ENCODE measurements at places on chromosomes 5 and 9.
A peak's percentile ranks its signal among the peaks of the same experiment; 100 is the strongest.

DNA sequence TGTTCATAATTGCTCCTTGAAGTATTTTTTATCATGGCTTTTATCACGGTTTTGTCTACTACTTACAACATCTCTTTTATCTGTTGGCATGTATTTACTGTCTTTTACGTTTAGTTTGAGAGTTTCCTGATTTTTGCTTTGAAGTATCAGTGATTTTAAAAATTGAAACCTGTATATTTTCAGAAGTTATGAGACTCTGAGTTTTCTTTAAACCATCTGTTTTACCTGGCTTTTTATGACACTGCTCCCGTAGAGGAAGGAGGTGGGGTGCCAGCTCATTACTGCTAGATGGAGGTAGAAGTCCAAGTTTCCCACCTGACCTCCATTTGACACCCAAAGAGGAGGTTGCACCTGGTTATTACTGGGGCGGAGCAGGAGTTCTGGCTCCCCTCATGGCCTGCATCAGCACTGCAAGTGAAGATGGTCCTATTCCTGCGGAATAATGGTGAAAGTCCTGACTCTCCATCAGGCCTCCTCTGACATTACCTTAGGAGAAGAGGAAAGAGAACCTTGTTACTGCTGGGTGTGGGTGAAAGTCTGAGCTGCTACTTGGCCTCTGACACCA, 10.0 kb upstream of the ZNF131 start:
- H3K27ac ChIP-seq: no peak overlapping the region
- H3K36me3 ChIP-seq: no peaks in the 10 kb centered on the region
- no peaks in the 10 kb centered on the region for H3K27me3 ChIP-seq
- no peak for DNase-seq
- no peak overlapping the region for H3K4me3 ChIP-seq

DNA sequence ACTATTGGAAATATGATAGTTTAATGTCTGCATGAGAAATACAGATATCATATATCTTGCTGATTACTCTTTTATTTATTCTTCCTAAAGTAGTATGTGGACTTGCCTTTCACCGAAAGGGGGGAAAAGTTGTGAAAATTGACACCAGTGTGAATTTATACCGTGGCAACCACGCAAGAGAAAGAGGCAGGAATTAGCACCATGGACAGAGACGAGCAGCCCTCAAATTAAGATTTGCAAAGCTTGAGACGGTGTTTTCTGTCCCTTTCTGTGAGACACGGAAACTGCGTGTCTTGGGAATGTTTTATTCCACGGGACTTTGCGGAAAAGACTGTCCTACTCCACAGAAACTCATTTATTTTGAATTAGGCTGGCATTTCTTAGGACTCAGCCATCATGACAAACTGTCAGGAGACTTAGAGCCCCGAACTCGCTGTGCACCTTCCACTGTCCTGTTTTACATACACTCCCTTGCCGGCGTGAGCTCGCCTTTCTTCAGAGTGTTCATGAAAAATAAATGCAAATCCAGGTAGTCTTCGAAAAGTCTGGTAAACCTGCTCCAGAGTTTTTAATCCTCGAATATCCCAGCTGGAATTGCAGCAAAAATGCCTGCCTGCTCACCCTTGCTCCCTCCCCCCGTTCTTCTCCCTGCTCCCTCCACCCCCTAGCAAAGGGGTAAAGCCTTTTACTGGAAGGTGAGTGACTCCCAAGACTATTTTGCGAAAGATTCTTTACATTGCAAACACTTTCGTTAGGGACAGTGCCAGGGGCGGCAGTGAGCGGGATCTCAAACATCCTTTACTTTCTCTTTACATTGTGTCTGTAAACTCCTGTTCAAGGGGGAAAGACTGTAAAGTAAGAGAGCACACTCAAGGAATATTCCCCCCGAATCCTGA, 3.8 kb upstream of the ELAVL2 start:
- DNase-seq: no peak
- peaks cover 13% of the 10 kb centered on the region for H3K27me3 ChIP-seq
- no peaks in the 10 kb centered on the region for H3K36me3 ChIP-seq
- peaks cover under 1% of the 10 kb centered on the region for H3K4me1 ChIP-seq
- no peak overlapping the region for H3K4me3 ChIP-seq

- no peaks in the 10 kb centered on the region for H3K27me3 ChIP-seq
- no peaks in the 10 kb centered on the region for H3K36me3 ChIP-seq
- H3K27ac ChIP-seq: no peak overlapping the region
- DNase-seq: no peak
Observed at GRCh38 chr9:107173422-107174180, 109.5 kb upstream of the RAD23B start.

- H3K36me3 ChIP-seq: no peaks in the 10 kb centered on the region
- H3K27me3 ChIP-seq: no peaks in the 10 kb centered on the region
- no peak overlapping the region for H3K4me3 ChIP-seq
- no peak overlapping the region for H3K27ac ChIP-seq
- DNase-seq: peak; percentile 59
Observed at GRCh38 chr5:142717582-142718215, 31.8 kb upstream of the FGF1 start.

DNA sequence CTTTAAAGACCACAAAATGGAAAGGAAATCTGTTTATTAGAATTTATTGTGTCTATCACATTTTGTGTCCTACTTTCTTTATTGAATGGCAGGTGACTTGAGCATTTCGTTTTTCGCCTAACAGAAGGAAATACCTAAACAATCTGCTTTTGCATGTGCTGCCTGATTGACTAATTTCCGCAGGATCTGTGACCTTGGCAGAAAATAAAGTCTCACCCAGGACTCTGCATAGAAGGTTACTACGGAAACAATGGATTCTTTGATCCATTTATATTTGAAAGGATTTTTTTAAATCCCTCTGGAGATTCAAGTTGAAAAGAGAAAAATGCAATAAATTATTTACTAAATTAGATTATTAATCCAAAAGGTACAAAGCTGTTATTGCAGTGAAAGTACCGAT, 61.0 kb upstream of the CAST start:
- peaks cover 3% of the 10 kb centered on the region for H3K4me1 ChIP-seq
- no peaks in the 10 kb centered on the region for H3K36me3 ChIP-seq
- DNase-seq: no peak
- peaks cover 5% of the 10 kb centered on the region for H3K27me3 ChIP-seq
- H3K4me3 ChIP-seq: no peak overlapping the region

GRCh38 chr9:33329117-33329563, 38.8 kb downstream of the NFX1 start:
- peaks cover 59% of the 10 kb centered on the region for H3K36me3 ChIP-seq
- no peak overlapping the region for H3K27ac ChIP-seq
- no peaks in the 10 kb centered on the region for H3K27me3 ChIP-seq

DNA sequence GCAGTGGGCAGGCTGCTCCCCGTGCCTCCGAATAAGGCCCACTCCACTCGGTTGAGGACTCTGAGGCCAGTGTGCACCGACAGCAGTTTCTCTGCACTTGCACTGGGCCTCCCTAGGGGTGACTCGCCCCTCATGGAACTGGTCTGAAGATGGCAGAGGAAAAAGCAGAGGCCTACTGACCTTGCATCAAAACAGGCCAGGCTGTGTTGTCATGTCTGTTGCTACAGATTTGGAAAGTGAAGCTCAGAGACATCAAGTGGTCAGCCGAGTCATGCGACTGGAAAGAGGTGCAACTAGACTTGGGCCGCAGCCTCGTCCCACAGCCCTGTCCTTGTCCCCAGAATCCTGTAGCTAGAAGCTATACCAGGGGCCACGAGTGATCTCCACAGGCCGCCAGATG, 78.3 kb downstream of the DCP2 start:
- DNase-seq: no peak
- no peaks in the 10 kb centered on the region for H3K27me3 ChIP-seq
- H3K27ac ChIP-seq: no peak overlapping the region
- no peak overlapping the region for H3K4me3 ChIP-seq
- peaks cover 29% of the 10 kb centered on the region for H3K4me1 ChIP-seq

DNA sequence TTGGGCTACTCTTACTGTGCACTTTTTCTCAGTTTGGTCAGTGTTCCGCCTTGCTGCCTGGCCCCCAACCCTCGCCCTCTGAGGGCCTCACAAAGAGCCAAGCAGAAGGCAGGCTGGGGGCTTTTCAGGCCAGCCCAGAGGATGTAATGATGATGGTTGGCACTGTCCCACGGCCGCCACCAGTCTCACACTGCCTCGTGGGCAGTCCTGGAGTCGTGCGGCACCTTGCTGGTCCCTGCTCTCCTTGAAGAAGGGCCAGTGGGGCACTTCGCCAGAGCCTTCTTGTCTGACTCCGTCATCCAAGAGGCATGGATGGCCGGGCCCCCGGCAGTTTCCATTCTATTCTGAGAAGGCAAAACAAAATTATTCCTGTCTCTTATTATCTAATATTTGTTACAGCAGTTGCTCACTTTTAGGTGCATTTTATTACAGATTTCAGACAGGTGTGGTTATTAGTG, 21.0 kb downstream of the TENT4A start:
- no peak overlapping the region for H3K27ac ChIP-seq
- peaks cover 37% of the 10 kb centered on the region for H3K4me1 ChIP-seq
- no peak for DNase-seq
- H3K27me3 ChIP-seq: no peaks in the 10 kb centered on the region
- no peak overlapping the region for H3K4me3 ChIP-seq

- no peak overlapping the region for H3K27ac ChIP-seq
- H3K27me3 ChIP-seq: peaks cover 90% of the 10 kb centered on the region
- H3K4me3 ChIP-seq: no peak overlapping the region
- no peak for DNase-seq
Observed at GRCh38 chr5:138662599-138662998, 87.4 kb upstream of the HSPA9 start.

DNA sequence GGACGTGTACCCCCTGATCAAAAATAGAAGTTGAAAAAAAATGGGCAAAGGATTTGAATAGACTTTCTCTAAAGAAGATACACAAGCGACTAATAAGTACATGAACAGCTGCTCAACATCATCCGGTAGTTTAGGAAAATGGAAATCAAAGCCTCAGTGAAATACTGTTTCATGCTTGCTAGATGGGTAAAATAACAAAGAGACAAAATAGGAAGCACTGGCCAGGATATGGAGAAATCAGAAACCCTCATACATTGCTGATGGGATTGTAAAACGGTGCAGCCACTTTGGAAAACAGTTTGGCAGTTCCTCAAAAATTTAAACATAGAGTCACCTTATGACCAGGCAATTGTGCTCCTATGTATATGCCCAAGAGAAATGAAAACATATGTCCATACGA, 65.0 kb upstream of the SUB1 start:
- no peaks in the 10 kb centered on the region for H3K27me3 ChIP-seq
- peaks cover 9% of the 10 kb centered on the region for H3K4me1 ChIP-seq
- H3K27ac ChIP-seq: no peak overlapping the region
- no peak for DNase-seq

- no peak overlapping the region for H3K4me3 ChIP-seq
- H3K36me3 ChIP-seq: no peaks in the 10 kb centered on the region
- no peak overlapping the region for H3K27ac ChIP-seq
Observed at GRCh38 chr5:128271859-128272464, 188.4 kb downstream of the SLC12A2 start.

DNA sequence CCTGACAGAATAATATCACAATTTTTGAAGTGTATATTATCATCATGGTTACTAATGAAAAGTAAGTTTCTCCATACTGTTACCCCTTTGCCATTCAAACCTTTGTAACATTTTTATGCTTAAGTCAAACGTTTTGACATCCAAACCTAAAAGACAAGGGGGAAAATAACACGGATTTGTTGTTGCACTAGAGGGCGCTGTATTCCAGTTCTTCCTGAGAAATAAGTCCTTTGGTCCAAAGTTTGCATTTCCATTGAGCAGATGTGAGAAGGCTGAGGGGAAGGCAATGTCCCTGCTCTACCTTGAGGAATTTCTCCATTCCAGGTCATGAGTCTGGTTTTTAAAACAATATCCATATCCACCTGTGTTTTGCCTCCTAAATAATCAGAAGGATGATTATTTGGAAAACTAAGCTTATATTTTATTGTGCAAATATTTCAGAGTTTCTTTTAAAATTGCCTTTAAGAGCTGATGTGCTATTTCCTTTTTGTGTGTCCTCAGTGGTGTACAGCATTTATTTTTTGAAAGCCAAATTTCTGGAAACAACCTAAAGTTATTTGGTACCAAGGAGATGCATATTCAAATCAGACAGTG, 9.7 kb downstream of the LECT2 start:
- H3K27me3 ChIP-seq: peaks cover 11% of the 10 kb centered on the region
- H3K4me1 ChIP-seq: no peaks in the 10 kb centered on the region
- H3K27ac ChIP-seq: no peak overlapping the region
- DNase-seq: peak; percentile 29
- H3K36me3 ChIP-seq: no peaks in the 10 kb centered on the region
- no peak overlapping the region for H3K4me3 ChIP-seq

DNA sequence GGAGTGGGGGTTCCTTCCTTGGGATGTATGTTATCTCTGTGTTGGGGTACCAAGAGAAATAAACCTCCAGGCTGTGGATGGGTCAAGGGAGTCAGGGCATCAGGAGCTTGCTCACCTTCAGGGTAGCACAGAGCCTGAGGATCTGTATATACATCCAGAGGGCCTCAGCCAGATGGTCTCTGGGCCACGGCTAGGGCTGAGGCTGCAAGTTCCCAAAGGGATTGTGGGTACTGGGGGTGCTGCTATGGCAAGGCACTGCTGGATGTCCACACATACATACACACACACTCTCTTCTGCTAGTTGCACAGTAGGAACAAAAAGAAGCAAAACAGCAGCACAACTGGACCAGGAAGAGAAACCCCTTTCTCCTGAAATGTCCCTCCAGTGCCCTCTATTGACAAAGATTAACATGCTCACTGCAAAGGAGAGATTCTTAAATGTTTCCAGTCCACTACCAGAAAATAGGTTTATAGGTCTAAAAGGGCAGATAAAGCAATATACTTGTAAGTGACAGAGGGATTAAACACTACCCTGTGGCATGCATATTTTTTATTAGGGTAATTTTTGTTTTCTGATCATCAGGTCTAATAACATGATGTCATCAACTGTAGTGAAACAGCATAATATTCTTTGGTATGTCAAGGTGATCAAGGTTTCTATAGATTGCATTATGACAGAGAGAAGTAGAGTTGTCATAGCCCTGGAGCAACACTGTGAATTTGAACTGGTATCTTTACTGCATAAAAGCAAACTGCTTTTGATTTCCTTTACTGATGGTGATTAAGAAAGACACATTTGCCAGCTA, 56.3 kb upstream of the KCNN2 start:
- no peak overlapping the region for H3K27ac ChIP-seq
- no peaks in the 10 kb centered on the region for H3K36me3 ChIP-seq
- H3K4me1 ChIP-seq: no peaks in the 10 kb centered on the region
- no peak for DNase-seq

- no peak for DNase-seq
- H3K4me1 ChIP-seq: peaks cover 16% of the 10 kb centered on the region
- no peak overlapping the region for H3K4me3 ChIP-seq
- no peak overlapping the region for H3K27ac ChIP-seq
Observed at GRCh38 chr9:137405677-137406081, 17.3 kb downstream of the EXD3 start.

GRCh38 chr5:171606414-171607024, 179.1 kb upstream of the SMIM23 start:
- no peak for DNase-seq
- peaks cover 3% of the 10 kb centered on the region for H3K27me3 ChIP-seq
- no peaks in the 10 kb centered on the region for H3K36me3 ChIP-seq
- no peaks in the 10 kb centered on the region for H3K4me1 ChIP-seq
- no peak overlapping the region for H3K27ac ChIP-seq
- H3K4me3 ChIP-seq: no peak overlapping the region

Data from CD4-positive, alpha-beta T cell (primary cell).